AG08395 (cell line): ENCODE measurements at places on chromosomes 5 and 9.
A peak's percentile ranks its signal among the peaks of the same experiment; 100 is the strongest.

DNA sequence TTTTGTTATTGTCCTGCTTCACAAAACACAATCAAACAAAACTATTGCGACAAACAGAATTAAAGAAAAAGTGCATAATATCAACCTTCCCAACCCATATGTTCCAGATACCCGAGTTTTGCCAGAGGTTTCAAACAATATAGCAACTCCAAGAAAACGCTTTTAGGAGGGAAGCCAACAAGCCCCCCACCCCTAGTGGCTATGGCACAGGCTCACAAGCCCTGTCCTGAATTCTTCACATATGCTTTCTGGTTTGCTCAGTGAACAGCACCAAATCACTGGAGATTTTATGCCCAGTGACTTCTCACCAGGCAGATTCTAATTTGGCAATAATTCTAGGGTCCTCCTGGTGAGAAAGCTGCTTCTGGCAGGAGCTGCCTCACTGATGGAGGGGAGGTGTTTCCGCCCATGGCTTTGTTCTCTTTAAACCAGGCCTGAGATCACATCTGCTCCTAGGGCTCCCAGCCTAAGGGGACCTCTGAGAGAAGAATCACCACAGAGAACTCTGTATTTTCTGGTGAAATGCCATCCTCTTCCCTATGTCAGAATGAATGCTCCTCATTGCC is 1982.4 kb downstream of the EFNA5 start:
- no peak for DNase-seq

DNA sequence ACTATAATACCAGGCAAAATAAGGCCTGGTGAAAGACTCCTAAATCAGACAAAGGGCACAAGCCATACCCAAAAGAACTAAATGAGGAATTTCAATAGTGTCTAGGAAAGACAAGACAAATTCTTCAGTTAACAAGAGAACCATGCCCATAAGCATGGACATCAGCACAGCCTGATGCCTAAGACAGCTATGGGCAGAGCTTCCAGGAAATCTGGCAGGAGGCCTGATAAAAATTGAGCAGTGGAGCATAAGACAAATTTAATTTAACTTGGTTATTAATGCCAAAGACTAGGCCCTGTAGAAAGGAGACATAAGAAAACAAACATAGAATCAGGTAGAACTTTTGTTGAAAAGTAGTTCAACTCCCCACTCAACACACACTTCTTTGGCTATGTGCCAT is 17.3 kb downstream of the KLHL3 start:
- DNase-seq = no peak

- peak; percentile 61 for DNase-seq
Observed at GRCh38 chr5:168552146-168552545, 23.0 kb downstream of the FBLL1 start.

DNA sequence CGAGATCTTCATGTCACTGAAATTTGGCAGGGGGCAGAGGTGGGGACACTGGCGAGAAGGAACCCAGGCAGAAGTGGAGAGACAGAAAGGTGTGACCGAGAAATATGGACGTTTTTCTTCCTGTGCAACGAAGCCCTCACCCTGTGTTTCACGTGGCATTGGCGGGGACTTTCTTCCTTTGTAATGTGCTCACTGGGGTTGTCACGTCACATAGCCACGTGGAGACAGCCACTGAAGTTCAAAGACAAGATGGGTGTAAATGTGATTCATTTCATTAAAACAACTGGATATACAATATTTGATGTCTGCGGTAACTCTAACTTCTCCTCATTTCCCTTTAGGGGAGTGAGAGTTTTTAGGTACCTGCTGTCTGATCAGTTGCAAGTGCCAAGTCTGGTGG is 225.7 kb downstream of the FSTL4 start:
- no peak for DNase-seq

DNA sequence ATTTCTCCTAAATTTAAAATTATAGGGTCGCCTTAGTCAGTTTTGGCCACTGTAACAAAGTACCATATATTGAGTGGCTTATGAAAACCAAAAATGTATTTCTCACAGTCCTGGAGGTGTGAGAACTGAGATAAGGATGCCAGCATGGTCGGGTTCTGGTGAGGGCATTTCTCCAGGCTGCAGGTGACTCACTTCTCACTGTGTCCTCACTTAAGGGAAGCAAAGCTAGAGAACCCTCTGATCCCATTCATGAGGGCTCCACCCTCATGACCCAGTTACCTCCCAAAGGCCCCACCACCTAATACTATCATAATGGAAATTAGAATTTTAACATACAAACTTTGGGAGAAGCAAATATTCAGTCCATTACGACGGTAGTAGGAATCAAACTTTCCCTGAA is 75.1 kb upstream of the FBN2 start:
- no peak for DNase-seq

DNA sequence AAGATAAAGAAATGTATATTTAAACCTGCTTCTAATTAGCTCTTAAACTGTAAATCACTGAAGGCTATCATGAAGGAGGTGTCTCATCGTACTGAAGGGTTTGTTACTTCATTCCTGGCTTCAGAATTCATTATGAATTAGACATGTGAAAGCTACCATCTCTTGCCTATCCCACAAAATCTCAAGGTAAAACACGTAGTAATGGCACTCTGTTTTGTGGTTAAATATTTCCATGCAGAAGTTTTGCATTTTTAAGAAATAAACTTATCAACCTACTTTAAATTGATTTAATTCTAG is 490.7 kb upstream of the NUDT12 start:
- no peak for DNase-seq

- DNase-seq = no peak
Observed at GRCh38 chr9:136303825-136304416, at the start of gene CCDC187. Gene CCDC187, minus strand, starts transcription at chr9:136304094. Its CDS starts 264 bp downstream, at chr9:136303830.

- DNase-seq = peak; percentile 3
Observed at GRCh38 chr9:37187713-37188439, 67.5 kb downstream of the ZCCHC7 start.

DNA sequence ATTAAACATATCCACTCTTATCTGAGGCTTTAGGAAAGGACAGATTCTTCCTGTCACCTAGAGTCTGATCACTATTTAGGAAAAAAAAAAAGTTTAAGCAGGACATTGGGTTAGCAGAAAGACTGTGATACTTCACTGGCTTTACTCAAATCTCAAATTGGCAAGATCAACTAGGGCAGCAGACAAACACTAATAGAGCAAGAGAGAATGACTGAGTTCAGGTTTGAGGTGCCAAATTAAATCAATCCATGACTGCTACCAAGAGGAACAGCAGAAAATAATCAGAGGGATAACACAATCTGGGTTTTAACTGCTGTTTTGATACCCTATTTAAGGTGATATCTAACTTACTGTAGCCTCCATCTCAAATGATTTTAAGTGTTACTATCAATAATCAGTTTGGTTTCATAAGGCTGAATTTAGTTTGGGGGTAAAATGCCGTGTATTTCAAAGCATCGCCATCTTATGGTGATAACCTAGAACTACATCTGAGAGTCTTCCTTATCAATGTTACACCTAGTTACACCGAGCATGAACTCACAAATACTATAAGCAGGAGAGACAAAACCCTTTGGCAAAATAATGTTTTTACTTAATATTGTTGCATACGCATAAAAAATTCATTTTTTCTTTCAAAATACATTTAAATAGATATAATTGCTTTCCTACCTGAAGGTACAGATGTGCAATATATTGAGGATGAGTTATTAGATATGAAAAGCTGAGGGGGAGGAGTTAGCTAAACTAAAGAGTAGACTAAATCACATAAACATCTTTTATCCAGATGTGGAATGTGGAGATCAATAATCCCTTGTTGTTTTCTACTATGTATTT is 286.4 kb upstream of the CDH12 start:
- DNase-seq = no peak

- DNase-seq = no peak
Observed at GRCh38 chr9:29285818-29286217, 1712.5 kb upstream of the C9orf72 start.

DNA sequence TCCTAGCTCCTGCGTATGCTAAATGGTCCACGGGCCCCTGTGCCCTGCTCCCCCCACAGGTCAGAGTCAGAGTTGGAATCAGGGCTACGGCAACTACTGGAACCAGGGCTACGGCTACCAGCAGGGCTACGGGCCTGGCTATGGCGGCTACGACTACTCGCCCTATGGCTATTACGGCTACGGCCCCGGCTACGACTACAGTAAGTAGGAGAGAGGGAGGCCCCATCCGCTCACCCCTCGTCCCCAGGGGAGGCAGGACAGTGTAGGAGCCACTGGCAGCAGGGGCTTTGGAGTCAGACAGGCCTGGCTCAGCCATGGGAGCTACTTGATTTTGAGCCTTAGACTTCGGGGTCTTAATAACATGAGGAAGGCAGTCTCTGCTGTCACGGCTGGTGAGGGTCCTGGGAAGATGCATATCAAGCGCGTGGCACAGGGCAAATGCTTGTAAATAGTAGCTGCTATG is 5.8 kb downstream of the HNRNPAB start:
- no peak for DNase-seq

- DNase-seq = no peak
Observed at GRCh38 chr5:173487300-173487699, 129.2 kb downstream of the BOD1 start.

DNA sequence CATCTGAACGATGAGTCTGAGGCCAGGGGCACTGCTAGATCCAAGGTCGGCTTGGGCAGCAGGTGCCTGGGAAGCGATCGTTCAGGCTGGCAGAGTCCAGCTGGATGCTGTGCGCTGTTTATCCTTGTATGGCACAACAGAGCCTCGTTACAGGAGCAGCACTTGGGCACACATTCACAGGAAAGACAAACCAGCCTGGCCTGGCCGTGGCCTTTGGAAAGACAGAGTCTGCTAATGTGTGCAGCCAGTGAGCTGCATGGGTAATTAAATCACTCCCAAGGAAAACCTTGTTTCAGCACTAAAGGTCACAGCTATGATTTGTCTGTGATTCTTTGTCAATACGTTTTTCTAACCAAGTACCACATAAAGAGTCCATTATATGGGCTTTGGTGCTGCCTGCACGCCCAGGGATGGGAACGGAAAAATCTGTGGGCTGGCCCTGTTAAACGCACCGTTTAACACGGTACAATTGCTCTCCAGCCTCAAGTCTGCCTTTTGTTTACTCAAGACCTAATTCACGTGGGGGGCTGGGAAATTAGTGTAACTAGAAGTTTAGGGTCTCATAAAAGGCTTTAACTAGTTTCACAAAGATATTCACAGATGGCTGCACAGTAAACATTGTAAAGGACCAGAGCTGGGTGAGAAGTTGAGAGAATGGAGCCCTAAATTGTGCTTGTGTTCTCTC is 509.3 kb downstream of the KDM4C start:
- DNase-seq = no peak

DNA sequence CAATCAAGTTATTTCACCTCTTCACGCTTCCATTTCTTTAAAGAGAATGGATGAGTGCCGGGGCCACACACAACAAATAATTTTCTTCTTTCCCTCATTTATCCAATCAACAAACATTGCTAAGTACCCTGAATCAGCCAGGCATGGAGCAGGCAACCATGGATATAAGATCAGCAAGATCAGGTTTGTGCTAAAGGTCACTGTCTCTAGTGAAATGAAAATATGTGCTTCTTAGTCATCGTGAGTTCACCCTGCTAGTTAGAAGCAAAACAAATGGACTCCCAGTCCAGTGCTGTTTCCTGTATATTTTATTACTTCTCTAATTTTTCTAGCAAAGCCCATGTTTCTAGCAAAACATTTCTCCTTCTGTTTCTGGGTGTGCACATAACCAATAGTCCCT is 629.2 kb downstream of the BNC2 start:
- peak; percentile 41 for DNase-seq

- DNase-seq = no peak
Observed at GRCh38 chr9:90815183-90815943, 13.7 kb downstream of the SYK start.

GRCh38 chr5:179241175-179241574 is 104.1 kb downstream of the ADAMTS2 start:
- DNase-seq = peak; percentile 43

- peak; percentile 56 for DNase-seq
Observed at GRCh38 chr9:120946259-120946658, 19.7 kb upstream of the TRAF1 start.

DNA sequence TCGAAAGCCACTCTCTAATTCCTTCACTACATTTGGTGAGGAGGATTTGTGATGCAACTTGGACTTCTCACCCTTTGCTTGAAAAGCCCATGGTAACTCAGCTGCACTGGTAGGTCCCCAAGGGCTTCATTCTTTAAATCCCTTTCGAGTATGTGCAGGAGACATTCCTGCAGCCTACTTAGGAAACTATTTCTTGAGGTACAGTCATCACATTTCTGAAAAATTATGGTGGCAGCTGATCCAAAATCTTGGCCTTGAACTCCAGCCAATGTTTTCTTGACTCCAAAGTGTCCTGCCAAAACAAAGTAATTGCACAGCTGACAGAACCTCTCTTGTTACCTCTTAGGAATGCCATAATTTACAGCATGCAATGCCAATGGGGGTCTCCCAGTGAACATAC is 99.7 kb downstream of the NPR3 start:
- peak; percentile 85 for DNase-seq

DNA sequence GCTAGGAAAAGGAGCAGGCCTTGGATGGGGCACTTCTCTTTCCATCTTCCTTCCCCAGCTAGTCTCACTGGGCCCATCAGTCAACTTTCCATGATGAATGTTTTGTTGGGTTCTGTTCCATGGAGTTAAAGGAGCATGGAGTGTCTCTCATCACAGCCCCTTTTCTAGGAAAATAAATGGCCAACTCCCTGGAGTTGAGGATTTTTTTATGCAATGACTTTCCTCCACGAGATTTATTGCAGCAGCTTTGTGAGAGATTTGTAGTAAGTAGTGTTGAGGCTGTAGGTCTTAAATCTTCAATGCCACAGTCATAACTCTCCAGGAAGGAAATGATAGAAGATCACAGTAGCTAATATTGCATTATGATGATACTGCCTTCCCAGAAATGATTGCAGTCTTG is 45.6 kb upstream of the SLC44A1 start:
- DNase-seq = no peak
